ENCODE measurements at places on chromosomes 7 and 10.
A peak's percentile ranks its signal among the peaks of the same experiment; 100 is the strongest.

DNA sequence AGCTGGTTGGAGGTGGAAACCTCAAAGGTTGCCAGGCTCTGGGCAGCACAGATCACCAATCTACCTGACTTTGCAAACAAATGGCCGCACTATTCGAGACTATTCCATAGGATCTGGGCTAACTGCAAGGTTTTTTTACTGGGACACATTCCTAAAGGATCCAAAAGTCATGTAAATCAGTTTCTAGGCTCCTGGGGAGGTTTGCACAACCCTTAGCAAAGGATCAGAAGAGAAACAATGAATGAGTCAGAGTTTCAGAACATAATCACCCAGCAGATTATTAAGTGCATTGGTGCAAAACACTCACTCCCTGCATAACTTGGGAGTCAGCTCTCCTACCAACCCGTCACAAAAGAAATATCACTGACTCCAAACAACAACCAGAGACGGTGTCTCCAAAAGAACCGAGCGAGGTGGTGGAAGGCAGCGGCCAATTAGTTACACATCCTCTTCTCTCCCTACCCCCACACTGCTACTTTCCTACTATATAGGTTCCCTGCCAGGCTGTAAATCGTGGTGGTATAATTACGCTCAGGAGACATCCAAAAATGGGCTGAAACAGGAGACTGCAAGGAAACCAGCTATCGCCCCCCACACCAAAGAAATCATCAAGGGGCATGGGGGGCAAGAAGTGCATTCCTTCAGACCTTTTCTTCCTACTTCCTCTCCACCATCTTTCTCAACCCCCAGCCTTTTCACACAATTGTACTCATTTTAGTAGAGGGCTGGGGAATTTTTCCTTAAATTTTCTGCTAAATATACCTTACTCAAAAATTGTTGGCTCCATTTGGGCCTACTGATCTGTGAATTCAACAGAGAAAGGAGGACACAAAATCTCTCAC, 3.2 kb downstream of the UBE2H start:
- DNase-seq: peak; percentile 32

DNA sequence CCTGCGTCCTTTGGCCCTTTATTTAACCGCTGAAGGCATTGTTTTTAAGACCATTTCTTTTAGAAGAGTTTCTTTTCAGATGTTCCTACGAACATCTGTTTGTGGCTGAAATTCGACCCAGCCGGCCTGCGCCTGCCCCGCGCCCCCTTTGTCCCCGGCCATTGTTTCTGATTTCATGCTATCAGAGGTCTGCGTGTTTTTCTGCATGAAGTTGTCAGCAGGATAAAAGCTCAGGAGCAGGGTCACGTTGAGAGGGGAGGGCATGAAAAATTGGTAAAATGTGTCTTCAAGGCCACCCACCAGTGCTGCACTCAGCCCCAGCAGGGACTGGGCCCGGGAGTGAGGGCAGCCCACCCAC, 43.1 kb downstream of the NKX6-2 start:
- no peak for DNase-seq

- no peak for DNase-seq
Measured at GRCh38 chr7:27305854-27306253, 63.3 kb downstream of the EVX1 start.

DNA sequence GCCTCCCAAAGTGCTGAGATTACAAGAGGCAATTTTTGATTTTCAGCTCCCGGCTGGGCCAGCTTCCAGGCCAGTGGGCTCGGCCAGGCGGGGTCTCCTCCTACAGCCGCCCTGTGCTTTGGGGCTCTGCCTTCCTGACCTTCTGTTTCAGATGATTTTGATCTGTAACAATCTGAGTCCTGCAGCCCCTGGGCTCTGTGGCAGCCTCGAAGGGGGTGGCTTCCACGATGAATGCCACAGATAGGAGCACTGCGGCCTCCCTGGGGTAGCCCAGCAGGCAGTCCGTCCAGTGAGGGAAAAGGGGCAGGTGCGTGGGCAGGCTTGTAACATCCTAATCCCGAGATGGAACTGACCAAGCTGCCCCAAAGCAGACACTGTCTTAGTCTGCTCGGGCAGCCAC, 177.5 kb downstream of the DNAJB6 start:
- DNase-seq: no peak

DNA sequence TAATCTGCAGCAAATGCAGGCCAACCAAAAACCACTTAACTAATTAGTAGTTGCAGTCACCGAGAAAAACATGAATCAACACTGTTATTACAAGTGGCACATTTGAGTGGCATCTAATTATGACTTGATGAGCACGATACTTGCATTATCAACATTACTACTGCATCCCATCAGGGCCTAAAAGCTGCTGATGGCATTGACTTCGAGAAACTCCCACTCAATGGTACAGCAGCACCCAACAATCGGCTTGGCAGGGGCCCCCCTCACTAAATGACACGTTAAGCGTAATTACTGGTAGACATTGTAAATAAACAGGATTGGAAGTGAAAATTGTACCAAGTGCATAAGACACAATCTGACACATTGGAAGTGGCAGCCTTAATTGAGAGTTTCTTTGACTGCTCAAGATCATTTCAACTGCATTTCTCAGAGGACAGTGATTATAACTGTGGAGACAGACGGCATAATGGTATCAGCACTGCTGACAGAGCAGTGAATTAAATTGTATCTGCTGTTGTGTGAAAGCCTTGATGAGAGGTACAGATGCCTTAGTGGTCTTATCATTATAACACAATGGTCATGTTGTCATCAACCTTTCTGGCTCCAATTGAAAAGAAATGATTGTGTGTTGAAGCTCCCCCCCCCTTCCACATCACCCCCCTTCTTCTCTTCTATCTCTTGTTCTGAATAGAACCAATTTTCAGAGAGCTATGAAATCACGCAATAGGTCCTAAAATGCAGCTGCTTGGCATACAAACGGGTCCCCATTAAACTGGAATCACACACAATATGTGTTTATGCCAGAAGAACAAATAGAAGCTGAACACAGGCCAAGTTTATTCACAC, 43.4 kb downstream of the SHTN1 start:
- no peak for DNase-seq

DNA sequence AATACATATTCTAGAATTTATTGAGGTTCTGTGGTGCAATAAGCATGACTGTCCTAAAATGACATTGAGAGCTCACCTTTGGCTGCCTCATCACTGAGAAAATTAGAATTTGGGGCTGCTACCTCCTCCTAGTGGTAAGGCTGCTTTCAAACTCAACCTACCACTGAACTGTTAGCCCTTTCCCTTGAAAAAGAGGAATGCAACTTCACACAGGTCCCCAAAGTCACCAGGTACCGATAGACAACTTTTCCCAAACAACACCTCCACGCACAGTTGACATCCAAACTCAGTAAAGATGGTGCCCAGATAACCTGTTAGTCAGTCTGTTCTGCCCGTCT, 75.9 kb upstream of the SCIN start:
- DNase-seq: no peak

GRCh38 chr7:149427096-149427680, 33.7 kb downstream of the ZNF777 start:
- DNase-seq: no peak

GRCh38 chr7:116363637-116364432, 135.7 kb upstream of the CAV2 start:
- no peak for DNase-seq

Data from CD4-positive, CD25-positive, alpha-beta regulatory T cell (primary cell).